ENCODE measurements at places on chromosomes 7 and 10. TPM values are rescaled to one million over a fixed set of nuclear protein-coding genes. Genes with fewer than 3 reads are reported as not detected.

- peaks cover 61% of the 10 kb centered on the region for H3K27me3 ChIP-seq
- no peak overlapping the region for H3K27ac ChIP-seq
- DNase-seq, result no peak
- no peaks in the 10 kb centered on the region for H3K4me1 ChIP-seq
- H3K4me3 ChIP-seq, result no peak overlapping the region
- no peaks in the 10 kb centered on the region for H3K36me3 ChIP-seq
Observed at GRCh38 chr10:133342942-133343341, 4.2 kb upstream of the PRAP1 start.

DNA sequence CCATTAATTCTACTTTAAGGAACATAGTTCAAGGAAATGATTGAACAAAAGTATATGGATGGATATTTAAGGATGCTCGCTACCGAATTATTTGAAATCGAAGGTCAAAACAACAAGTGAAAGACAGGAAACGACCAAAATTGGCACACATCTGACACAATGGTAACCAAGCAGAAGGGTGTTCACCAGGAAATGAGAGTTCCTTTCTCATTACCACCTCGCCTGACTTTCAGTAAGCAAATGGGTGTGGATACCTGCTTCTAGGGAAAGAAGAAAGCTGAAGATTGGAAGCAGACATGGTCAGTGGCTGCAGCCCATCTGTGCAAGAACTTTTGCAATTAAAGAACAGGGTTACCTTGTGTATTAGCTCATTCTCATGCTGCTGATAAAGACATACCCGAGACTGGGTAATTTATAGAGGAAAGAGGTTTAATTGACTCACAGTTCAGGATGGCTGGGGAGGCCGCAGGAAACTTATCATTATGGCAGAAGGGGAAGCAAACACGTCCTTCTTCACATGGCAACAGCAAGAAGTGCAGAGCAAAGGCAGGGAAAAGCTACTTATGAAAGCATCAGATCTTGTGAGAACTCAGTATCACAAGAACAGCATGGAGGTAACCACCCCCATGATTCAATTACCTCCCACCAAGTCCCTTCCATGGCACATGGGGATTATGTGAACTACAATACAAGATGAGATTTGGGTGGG, 6.2 kb upstream of the TMEM273 start:
- H3K4me3 ChIP-seq, result no peak overlapping the region
- no peak for DNase-seq
- no peaks in the 10 kb centered on the region for H3K4me1 ChIP-seq
- no peaks in the 10 kb centered on the region for H3K36me3 ChIP-seq
- H3K27ac ChIP-seq, result no peak overlapping the region

Gene PAPOLB
- under 0.01 TPM for total RNA-seq

DNA sequence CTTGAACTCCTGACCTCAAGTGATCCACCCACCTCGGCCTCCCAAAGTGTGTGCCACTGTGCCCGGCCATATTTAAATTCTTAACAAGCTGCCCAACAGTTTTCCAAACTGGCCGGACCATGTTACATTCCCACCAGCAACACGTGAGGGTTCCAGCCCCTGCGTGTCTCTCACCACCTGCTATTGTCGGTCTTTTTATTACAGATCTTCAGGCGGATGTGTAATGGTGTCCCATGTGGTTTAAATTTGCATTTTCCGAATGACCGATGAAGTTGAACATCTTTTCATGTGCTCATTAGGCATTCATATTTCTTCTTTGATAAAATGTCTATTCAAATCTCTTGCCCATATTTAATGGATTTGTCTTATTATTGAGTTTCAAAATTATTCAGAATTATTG, 11.5 kb downstream of the ELFN1 start:
- DNase-seq, result no peak
- H3K4me1 ChIP-seq, result no peaks in the 10 kb centered on the region
- H3K36me3 ChIP-seq, result no peaks in the 10 kb centered on the region
- H3K4me3 ChIP-seq, result no peak overlapping the region

- H3K36me3 ChIP-seq, result no peaks in the 10 kb centered on the region
- H3K4me1 ChIP-seq, result no peaks in the 10 kb centered on the region
- DNase-seq, result peak; percentile 53
- no peak overlapping the region for H3K4me3 ChIP-seq
Observed at GRCh38 chr10:112314822-112315474, 31.7 kb downstream of the TECTB start.

Gene LRRC17
- 27.8 TPM for total RNA-seq

Gene C10orf67
- 0.05 TPM for total RNA-seq

- no peaks in the 10 kb centered on the region for H3K4me1 ChIP-seq
- H3K36me3 ChIP-seq, result no peaks in the 10 kb centered on the region
- no peak overlapping the region for H3K4me3 ChIP-seq
- no peak overlapping the region for H3K27ac ChIP-seq
- H3K27me3 ChIP-seq, result no peaks in the 10 kb centered on the region
- DNase-seq, result peak; percentile 3
Observed at GRCh38 chr10:28432210-28432676, 100.7 kb upstream of the WAC start.

DNA sequence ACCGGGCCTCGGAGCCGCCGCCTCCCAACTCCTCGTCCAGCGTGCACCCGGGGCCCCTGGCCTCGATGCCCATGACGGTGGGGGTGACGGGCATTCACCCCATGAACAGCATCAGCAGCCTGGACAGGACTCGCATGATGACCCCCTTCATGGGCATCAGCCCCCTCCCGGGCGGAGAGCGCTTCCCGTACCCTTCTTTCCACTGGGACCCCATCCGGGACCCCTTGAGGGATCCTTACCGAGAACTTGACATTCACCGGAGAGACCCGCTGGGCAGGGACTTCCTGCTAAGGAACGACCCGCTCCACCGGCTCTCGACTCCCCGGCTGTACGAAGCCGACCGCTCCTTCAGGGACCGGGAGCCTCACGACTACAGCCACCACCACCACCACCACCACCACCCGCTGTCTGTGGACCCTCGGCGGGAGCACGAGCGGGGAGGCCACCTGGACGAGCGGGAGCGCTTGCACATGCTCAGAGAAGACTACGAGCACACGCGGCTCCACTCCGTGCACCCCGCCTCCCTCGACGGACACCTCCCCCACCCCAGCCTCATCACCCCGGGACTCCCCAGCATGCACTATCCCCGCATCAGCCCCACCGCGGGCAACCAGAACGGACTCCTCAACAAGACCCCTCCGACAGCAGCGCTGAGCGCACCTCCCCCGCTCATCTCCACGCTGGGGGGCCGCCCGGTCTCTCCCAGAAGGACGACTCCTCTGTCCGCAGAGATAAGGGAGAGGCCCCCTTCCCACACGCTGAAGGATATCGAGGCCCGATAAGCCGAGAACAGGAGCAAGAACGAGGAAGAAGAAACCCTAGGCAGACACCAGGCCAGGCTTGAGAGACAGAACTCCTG, 341.5 kb upstream of the GALNT17 start:
- H3K4me3 ChIP-seq, result no peak overlapping the region
- H3K27me3 ChIP-seq, result no peaks in the 10 kb centered on the region
- no peak for DNase-seq
- H3K4me1 ChIP-seq, result no peaks in the 10 kb centered on the region

GRCh38 chr7:128129224-128129864, 98.1 kb upstream of the LRRC4 start:
- no peaks in the 10 kb centered on the region for H3K4me1 ChIP-seq
- no peak overlapping the region for H3K4me3 ChIP-seq
- H3K27me3 ChIP-seq, result peaks cover 17% of the 10 kb centered on the region
- no peak for DNase-seq
- H3K36me3 ChIP-seq, result no peaks in the 10 kb centered on the region
- H3K27ac ChIP-seq, result no peak overlapping the region

DNA sequence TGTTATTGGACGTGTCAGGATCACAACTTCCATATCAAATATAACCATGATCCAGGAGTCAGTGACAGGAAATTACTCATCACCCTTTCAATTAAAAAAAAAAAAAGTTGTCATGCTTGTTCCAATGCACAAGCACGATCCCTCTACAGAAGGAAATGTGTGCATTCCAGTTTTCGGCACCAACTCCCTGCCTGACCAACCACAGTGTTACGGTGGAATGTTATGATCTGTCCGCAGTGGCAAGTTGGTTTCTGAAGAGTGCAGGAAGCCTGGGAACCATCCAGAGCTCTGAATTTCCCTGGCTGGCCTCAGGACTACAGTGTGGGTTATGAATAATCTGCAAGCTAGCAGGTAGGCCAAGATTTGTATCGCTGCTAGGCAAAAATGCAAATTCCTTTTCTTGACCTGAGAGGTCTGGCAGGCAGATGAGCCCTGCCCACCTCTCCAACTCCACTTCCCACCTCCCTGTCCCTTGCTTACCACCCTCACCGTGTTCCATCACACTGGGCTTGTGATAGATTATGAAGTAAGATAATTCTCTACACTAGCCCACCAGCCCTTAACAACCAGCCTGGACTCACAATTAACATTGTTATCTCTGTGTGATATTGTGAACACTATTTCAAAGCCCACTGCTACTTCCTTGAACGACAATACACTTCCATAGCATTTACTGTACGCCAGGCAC, 20.4 kb downstream of the FRMPD2 start:
- no peaks in the 10 kb centered on the region for H3K36me3 ChIP-seq
- H3K4me3 ChIP-seq, result no peak overlapping the region
- H3K27ac ChIP-seq, result no peak overlapping the region
- H3K27me3 ChIP-seq, result no peaks in the 10 kb centered on the region
- no peaks in the 10 kb centered on the region for H3K4me1 ChIP-seq
- DNase-seq, result no peak

DNA sequence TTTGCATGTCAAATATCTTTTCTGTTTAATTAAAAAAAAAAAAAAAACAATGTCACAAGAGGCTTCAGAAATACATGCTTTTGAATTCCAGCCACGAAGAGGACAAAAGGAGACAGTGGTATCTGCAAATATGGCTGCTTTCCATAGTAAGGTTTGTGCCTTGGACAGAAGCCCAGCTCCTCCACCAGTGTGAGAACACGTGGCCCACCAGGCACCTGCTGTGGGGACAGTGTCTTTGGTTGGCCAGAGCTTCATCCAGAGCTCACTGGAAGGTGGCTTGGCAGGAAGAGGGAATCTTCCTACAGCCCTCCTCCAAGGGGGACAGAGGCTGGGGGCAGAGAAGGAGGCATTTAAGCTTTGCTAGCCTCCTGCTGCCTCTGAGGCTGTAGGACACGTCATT, 144.6 kb downstream of the GLCCI1 start:
- H3K36me3 ChIP-seq, result no peaks in the 10 kb centered on the region
- H3K4me3 ChIP-seq, result no peak overlapping the region
- H3K27me3 ChIP-seq, result no peaks in the 10 kb centered on the region

- H3K4me3 ChIP-seq, result no peak overlapping the region
- no peaks in the 10 kb centered on the region for H3K27me3 ChIP-seq
- H3K27ac ChIP-seq, result no peak overlapping the region
- peaks cover 6% of the 10 kb centered on the region for H3K36me3 ChIP-seq
Observed at GRCh38 chr10:5961405-5962100, 15.8 kb downstream of the IL15RA start.

DNA sequence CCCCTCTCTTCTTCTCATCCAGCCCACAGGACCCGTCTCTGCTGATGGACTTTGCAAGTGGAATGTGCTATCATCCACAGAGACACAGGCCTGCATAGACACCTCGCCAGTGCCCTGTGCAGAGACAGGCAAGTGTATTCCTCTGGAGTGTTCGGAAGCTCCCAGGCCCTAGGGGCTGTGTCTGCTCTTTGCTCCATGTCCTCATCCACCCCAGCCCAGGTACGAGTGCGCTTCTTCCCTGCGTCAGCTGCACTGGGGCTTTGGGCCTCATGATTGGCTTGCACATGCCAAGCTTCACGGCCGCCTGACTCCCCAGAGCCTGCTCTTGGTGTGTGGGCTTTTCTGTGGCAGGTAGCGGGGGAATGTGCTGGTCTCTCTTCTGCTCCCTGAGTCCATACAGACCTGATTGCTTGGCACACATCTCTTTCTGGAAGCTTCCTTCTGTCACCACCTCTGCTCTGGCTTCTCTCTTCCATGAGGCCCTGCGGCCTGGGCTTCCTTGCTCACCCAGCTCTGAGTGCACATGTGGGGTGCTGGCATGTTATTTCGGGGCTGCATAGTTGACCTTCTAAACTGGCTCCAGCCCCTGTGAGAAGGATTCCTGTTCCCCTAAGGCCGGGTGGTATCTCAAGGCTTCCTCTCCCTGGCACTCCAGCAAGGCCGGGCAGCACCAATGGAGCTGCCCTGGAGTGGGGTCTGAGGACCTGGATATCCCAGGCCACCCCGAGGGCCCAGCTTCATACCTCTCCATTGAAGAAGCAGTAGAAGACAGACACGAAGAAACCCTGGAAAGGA, 27.8 kb downstream of the CRHR2 start:
- H3K4me1 ChIP-seq, result no peaks in the 10 kb centered on the region
- H3K36me3 ChIP-seq, result no peaks in the 10 kb centered on the region
- no peak overlapping the region for H3K4me3 ChIP-seq
- no peak for DNase-seq
- H3K27ac ChIP-seq, result no peak overlapping the region

Gene PSPH
- 14.0 TPM for total RNA-seq

Gene CPA5
- total RNA-seq, result 17.2 TPM
